Stimulated activated naive CD4-positive, alpha-beta T cell treated with Interleukin-2 at 50 U/mL for 16 hours (primary cell): ENCODE measurements at places on chromosomes 3 and 15.

DNA sequence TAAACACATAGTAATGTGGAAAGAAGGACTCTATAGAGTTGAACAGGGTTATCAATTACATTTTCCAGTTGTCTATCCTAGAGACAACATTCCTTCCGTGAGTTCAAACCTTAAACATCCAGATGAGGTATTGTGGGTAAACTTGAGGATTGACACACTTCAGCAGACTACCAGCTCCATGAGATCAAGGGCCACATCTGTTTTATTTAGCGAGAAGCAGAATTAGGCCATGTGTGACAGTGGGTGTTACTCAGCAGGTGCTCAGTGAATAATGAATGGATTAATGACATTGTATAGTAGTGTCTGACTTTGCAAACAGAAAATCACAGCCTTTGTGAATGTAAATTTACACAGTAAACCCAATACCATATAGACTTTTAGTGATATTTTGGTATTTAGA lies 941.1 kb upstream of the CFAP20DC start:
- DNase-seq, result no peak

- DNase-seq, result no peak
These were observed 478.7 kb downstream of the MFSD1 start for GRCh38 chr3:159280386-159281191.

GRCh38 chr3:117201901-117202774 lies 492.6 kb downstream of the TUSC7 start:
- no peak for DNase-seq

DNA sequence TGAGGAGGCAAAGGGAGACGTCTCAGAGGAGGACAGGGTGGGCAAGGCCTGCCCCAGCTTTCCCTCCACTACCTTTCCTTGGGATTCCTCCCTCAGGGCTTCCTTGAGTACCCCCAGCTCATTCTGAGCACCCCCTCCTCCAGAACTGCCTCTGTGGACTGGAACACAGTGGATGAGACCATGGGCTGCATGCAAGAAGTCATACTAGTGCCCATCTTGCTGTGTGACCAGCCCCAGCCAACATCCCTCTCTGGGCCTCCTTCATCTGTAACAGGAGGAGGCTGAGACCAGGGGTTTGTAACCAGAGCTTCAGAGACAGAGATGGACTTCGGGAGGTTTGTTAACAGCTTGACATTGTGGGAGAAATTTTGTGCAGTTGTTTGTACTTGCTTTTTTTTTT lies 25.6 kb downstream of the FEM1B start:
- no peak for DNase-seq

DNA sequence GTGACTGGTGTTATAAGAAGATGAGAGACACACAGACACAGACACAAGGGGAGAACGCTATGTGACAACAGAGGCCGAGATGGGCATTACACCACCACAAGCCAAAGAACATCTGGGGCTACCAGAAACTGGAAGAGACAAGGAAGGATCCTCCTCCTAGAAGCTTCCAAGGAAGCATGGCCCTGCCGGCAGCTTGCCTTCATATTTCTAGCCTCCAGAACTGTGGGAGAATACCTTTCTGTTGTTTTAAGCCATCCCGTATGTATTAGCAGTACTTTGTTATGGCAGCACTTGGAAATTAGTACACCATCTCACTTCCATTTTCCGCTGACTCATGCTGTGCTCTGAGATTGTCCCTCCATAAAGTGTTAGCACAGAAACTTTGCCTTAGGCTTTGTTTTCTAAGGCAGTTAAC lies 38.7 kb upstream of the CA12 start:
- no peak for DNase-seq

- peak; percentile 18 for DNase-seq
These were observed 32.7 kb downstream of the TRANK1 start for GRCh38 chr3:36911990-36912804.

GRCh38 chr3:22089284-22089683 lies 338.3 kb upstream of the ZNF385D start:
- DNase-seq, result no peak

- no peak for DNase-seq
These were observed 214.6 kb downstream of the MEIS2 start for GRCh38 chr15:36885771-36886170.

DNA sequence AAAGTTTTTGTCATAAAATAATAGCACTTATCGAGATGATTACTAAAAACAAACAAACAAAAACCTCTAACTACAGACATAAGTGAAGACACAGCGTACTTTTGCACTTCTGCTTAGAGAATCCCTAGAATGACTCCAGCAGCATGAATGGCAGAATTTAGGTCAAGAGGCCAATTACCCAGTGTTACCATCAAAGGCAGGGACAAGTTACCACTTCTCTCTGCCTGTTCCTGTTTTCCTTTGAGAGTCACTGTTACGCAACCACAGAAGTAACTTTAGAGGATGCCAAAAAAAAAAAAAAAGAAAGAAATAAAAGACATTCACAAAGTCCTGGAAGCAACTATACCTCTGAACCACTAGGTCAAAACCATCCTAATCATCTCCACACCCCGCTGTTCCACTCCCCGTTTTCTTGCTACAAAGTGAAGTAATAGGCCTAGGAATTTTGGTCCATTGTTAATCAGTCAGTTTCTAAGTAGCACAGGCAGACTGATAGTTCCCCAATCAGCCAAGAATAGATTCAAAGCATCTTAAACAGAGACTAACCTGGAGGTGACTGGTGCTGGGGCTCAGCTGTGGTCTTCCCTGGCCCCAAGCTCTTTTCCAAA lies 41.9 kb downstream of the FMN1 start:
- DNase-seq, result no peak

DNA sequence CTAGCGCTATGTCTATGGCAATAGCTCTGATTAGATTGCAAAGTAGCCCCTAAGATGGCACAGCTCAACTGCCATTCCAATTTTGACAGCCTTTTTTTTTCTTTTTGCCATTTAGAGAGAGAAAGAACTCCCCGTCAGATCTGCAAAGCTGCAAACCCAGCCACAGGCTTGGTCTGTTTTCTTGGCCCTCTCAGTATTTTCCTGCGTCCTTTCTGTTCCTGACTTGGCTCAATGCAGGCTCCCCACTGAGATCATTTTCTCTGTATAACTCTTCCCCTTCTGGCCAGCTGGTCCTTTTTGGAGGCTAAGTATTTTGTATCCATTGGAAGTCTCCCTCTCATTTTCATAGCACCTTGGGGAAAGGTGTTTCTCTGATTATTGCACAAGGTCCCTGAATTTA lies 386.7 kb downstream of the UNC13C start:
- DNase-seq, result no peak

GRCh38 chr3:64677961-64678716 lies 9.7 kb downstream of the ADAMTS9 start:
- DNase-seq, result no peak

DNA sequence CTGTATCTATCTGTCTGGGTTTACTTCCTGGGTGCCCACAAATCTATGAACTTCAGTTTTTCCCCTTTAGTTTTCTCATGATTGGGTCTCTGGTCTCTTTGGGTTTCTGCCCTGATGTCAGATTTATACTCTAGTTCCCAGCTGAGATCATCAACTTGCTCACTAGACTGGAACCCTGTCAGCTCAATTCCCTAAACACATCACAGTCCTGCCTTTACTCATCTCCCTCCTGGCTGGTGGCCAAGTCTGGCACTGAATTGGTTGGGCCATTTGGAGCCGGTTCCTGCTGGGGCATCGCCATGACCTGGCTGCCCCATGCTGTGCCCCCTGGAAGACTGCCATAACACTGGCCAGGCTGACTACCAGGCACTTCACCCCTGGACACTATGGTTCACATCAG lies 345.3 kb downstream of the CHST2 start:
- no peak for DNase-seq

GRCh38 chr3:184005941-184006507 lies 11.7 kb downstream of the ABCC5 start:
- DNase-seq, result no peak

GRCh38 chr3:138588445-138588844 lies 5.6 kb downstream of the CEP70 start:
- DNase-seq, result no peak

GRCh38 chr3:118782755-118783202 lies 251.9 kb downstream of the IGSF11 start:
- DNase-seq, result no peak

DNA sequence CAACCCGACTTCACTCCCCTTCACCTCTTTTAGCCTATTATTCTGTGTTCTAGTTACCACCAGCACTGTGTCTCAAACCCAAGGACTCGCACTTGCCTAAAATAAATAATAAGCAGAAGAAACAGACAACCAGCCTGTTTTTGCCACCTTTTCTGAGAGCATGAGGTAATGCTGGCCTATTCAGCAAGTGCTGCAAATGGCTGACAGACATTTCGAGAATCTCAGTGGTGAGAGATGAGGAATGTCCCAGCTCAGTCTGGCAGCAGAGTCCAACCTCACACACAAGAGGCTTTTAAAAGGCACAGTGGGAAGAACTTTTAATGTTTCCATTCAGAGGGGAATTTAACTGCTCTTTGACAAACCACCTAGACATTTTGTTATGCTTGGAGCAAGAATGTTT lies 143.3 kb upstream of the GMNC start:
- no peak for DNase-seq

DNA sequence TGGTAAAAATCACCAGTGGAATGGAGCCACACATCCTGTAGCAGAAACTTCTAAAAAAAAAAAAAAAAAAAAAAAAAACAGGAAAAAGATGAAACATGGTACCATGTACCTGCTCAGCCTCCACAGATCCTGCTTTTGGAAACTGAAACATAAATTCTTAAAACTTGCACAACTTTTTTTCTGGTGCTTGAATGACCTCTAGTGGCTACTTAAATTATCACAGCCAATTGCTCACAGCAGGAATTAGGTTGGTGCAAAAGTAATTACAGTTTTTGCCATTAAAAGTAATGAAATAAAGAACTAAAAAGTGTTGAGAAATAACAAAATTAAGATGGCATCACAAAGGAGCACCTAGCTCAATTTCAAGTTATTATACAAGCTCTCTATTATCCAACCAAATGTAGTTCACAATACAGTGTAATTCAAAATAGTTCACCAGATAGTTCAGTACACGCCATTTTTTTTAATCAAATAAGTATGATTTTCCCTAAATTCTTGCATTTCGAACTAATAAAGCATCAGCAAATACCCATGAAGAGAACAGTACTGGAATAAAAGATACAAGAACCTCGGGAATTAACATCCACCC lies 80.6 kb downstream of the ULK4 start:
- no peak for DNase-seq

- no peak for DNase-seq
These were observed 515.6 kb downstream of the ZIC1 start for GRCh38 chr3:147924755-147925154.

GRCh38 chr3:122824465-122825381 lies 29.9 kb downstream of the SLC49A4 start:
- no peak for DNase-seq

DNA sequence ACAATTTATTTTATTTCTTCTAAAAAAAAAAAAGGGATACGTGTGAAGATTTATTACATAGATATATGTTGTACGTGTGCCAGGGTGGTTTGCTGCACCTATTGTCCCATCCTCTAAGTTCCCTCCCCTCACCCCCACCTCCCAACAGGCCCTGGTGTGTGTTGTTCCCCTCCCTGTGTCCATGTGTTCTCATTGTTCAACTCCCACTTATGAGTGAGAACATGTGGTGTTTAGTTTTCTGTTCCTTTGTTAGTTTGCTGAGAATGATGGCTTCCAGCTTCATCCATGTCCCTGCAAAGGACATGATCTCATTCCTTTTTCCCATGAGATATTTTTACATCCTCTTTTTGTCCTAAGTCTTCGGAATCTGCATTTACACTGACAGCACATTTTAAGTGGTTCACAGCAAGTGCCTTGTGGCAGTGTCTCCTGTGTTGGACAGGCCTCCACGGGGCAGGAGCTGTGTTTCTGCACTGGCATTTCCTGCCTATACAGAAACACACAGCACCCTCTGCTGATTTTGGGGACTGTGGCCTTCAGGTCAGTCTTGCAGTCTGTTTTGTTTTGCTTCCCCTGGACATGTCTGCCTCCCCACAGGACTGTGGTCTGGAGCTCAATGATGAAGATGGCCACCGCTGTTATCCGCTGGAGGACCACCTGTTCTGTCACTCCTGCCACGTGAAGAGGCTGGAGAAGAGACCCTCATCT lies 12.7 kb upstream of the SACM1L start:
- DNase-seq, result no peak
